ENCODE measurements at places on chromosomes 16 and 17.

GRCh38 chr16:76946879-76947278 is 244.1 kb upstream of the MON1B start:
- DNase-seq, result no peak

DNA sequence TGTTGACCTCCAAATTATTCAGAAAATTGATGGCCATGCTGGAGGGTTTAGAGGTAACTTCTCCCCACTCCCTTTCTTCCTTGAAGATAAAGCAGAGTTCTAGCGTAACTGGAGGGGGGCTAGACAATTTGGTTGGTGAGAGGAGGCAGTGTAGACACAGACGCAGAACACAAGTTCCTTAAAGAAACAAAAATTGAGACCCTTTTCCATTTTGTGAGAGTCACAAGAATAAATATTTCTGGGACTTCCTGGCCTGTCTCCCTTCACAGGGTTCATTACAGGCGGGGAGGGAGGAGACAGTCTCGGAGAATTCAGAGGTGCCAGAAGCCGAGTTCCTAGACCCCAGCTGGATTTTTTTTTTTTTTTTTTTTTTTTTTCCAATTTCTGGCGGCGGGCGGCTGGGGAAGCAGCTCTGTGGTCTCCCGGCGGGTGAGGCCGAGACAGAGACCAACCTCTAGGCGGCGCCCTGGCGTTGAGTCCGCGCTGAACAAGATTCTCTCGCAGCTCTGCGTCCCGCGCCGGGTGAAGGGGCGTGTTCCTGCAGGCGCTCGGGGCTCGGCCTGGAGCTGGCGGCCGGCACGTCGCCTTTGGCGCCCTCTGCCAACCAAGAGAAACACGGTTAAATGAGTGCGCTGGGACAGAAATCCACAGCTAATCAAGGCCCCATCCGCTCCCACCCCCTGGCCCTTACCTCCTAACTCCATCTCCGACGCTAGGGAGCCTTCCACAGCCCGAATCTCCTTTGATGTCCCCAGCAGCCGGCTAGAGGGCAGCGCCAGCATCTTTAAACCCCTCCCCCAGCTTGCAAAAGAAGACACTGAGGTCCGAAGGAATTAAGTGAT is 10.2 kb upstream of the HOXB9 start:
- DNase-seq, result peak; percentile 29

DNA sequence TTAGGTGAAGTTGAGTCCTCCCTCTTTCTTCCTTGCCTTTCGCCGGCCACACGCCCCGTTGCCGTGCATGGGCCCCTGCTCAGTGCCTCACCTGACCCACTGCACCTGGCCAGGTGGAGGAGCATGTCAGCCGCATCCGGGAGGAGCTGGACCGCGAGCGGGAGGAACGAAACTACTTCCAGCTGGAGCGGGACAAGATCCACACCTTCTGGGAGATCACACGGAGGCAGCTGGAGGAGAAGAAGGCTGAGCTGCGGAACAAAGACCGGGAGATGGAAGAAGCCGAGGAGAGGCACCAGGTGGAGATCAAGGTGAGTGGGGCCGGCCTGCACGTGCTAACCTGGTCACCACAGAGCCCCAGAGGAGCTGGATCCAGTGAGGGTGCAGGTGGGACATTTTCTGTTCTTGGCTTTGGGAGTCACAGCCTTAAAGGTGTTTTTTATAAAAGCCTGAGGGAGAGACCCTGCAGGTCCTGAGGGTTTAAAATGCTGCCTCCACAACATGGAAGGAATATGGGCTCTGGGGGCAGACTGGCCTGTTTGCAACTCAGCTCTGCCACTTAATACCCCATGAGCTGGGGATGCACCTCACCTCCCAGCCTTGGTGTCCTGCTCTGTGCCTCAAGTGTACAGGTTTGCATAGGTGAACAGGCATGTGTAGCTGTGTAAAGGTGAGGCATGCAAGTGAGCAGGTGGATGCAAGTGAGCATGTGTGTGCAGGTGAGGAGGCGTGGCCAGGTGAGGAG is 12.1 kb upstream of the DBNDD1 start:
- no peak for DNase-seq

DNA sequence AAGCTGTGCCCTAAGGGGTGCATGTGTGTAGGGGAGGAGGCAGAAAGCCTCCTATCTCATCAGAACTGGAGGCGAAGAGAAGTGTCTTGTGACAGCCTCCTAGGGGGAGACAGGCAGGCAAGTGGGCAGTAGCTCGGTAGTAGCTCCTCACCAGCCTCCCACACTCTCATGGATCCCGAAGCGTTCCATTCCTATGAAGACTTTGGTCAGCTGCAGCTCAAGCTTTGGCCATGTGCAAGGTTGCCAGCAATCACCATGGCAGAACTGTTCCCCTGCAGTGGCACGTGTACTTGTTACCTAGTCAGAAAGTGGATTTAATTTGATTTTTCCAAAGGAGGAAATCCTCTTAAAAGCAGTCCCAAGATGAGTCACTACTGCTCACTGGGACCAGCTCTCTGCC is 6.7 kb downstream of the MRPL58 start:
- no peak for DNase-seq

GRCh38 chr17:81527591-81528383 is at the start of gene FSCN2:
TSS of gene FSCN2 (plus strand) at chr17:81528377. CDS start at chr17:81528532, 155 bp downstream.
- no peak for DNase-seq

DNA sequence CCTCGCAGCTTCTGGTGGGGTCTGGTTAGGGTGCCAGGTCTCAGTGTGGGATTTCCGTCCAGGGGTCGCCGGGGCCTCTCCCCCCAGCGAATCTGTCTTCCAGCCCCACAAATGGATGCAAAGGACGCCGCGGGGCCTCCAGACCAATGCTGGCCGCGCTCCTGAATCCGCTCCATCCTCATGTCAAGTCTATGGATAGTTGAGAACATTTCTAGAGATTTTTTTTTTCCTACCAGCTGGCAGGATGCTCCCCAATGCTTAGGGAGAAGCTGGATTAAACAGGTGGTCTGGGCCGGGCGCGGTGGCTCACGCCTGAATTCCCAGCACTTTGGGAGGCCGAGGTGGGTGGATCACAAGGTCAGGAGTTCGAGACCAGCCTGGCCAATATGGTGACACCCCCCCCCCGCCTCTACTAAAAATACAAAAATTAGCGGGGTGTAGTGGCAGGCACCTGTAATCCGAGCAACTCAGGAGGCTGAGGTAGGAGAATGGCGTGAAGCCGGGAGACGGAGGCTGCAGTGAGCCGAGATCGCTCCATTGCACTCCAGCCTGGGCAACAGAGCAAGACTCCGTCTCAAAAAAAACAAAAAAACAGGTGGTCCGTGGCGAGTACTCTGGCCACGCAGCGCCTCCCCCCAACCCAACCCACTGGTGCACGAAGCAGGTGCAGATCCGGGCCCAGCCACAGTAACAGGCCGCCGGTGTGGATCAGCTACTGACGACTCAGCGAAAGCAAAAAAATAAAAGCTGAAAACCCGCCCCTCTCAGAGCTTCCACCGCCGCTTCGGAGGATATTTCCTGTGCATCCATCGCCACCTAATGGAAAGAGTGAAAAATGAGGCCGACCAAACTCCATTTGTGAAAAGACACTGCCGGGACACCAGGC is 1.1 kb upstream of the NXN start:
- DNase-seq, result peak; percentile 52

DNA sequence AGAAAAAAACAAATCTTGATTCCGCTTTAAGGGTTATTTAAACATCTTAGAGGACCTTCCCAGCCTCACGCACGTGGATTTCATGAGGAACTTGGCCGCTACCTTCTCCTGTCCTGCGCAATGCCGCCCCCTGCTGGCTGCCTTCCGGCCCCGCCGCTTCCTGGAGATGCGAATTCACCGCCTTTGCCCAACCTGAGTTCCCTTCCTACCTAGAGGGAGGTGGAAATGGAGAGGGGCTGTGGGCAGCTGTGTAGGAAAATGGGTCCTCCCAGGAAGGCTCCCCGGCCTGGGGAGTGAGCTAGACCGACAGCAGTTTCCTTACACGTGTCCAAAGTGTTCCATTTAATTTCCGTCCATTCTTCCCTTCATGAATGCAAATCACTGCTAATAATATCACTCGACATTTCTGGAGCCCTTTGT is 1.0 kb upstream of the ABCC12 start:
- DNase-seq, result no peak

- DNase-seq, result peak; percentile 93
Measured at GRCh38 chr17:40582328-40582901, 17.1 kb upstream of the CCR7 start.

DNA sequence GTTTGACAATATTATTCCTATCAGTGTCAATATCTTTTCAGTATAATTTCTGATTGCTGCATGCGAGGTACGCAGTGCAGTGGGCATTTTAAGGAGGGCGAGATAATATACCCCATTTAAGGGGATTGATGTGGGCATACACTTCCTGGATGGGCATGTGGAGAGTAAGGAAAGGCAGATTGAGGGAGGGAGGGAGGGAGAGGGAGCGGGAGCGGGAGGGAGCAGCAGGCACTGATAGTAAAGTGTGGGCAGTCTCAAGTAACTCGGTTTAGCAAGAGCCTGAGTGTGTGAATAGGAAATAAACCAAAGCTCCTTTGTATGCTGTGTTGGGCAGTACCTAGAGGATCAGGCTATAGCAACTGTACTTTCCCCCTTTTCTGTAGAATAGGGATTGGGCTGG is 5.1 kb downstream of the BPTF start:
- no peak for DNase-seq

DNA sequence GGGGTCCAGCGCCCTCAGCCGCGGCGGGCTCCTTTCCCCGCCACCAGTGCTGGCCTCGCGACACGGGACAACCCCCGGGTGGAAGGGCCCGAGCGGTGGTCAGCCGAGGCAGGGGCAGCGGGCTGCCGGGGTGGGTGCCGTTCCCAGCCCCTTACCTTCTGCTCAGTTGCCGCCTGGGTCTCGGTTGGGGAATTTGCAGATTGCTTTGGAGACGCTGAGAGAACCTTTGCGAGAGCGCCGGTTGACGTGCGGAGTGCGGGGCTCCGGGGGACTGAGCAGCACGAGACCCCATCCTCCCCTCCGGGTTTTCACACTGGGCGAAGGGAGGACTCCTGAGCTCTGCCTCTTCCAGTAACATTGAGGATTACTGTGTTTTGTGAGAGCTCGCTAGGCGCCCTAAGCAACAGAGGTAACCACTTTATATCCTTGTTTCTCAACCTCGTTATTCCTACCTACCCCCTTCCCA is 381 bp downstream of the CTNS start:
- no peak for DNase-seq

DNA sequence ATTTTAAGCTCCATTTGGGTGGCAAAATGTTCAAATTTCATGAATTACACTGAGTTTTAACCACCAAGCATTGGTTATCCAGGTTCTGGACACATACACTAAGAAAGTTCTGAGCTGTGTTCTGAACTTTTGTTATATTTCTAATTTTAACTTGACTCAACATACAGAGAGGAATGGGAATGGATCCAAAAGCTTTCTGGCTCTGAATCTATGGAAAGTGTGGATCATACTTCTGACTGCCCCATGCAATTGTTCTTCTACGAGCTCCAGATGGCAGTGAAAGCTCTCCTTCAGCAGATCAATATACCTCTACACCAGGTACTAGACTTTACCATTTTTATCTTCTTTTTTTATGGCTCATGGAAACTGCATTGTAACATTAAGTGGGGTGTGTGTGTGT is 113.0 kb upstream of the NOG start:
- DNase-seq, result no peak

GRCh38 chr17:2482218-2482617 is 29.5 kb downstream of the METTL16 start:
- no peak for DNase-seq

GRCh38 chr17:56823848-56824247 is 9.9 kb downstream of the C17orf67 start:
- no peak for DNase-seq

- DNase-seq, result peak; percentile 17
Measured at GRCh38 chr17:58121925-58122324, 26.3 kb upstream of the OR4D1 start.

- no peak for DNase-seq
Measured at GRCh38 chr17:77677630-77678029, 280.9 kb upstream of the TNRC6C start.

Measured in NCI-H1436 treated with DMSO at 0.1 percent for 48 hours (cell line).